Adipocyte (in vitro differentiated cells): ENCODE measurements at places on chromosomes 16 and 17.

DNA sequence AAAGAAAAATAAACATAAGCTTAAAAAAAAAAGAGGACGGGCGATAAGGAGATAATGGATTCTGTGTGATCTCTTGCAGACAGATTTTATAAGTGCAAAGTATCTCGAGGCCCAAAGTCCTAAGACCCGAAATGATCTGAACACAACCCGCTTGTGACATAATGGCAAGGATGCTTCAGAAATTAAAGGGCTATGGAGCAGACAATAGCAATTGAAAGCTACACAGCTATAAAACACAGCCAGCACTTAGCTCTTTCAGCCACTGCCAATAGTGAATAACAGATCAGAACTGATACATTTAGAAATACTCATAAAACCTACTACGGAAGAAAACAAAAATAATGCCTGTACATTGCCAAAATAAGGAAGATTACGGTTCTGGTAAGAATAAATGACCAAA is 117.5 kb downstream of the ZFHX3 start:
- DNase-seq = no peak

DNA sequence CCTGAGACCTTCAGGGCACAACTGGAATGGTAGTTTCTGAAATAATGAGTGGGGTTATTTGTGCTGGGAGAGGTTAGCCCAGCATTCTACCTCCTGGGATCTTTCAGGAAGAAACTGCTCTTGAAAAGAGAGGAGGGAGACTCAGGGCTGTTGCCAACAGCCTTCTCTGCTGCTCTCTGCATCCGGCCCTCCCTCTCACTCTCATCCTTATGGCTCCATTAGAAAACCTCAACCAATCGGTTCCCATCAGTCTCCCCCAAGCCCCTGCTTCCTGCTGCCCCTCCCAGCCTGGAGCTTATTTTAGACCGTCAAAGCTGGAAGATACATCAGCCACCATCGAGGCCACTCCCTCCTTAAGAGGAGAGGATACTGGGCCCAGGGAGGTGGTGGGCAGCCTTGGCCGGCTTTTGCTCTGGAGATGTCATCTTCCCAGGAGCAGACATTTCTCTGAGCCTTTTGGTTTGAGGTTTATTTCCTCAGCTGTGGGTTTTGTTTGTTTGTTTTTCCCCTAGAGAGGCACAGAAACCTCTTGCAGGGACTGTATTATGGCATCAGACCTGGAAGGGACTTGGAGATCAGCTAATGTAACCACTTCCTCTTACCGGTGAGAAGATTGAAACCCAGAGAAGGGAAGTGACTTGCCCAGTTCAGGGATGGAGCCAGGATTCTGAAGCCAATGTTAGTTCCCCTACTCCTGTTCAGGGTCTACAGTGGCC is 2.7 kb downstream of the MPRIP start:
- DNase-seq = peak; percentile 68

DNA sequence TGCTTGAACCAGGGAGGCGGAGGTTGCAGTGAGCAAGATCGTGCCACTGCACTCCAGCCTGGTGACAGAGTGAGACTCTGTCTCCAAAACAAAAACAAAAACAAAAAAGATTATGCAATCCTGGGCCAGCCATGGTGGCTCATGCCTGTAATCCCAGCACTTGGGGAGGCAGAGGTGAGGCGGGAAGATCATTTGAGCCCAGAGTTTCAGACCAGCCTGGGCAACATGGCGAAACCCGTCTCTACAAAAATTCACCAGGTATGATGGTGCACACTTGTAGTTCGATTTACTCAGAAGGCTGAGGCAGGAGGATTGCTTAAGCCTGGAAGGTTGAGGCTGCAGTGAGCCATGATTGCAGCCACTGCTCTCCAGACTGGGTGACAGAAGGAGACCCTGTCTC is 109.6 kb downstream of the PPM1E start:
- no peak for DNase-seq

DNA sequence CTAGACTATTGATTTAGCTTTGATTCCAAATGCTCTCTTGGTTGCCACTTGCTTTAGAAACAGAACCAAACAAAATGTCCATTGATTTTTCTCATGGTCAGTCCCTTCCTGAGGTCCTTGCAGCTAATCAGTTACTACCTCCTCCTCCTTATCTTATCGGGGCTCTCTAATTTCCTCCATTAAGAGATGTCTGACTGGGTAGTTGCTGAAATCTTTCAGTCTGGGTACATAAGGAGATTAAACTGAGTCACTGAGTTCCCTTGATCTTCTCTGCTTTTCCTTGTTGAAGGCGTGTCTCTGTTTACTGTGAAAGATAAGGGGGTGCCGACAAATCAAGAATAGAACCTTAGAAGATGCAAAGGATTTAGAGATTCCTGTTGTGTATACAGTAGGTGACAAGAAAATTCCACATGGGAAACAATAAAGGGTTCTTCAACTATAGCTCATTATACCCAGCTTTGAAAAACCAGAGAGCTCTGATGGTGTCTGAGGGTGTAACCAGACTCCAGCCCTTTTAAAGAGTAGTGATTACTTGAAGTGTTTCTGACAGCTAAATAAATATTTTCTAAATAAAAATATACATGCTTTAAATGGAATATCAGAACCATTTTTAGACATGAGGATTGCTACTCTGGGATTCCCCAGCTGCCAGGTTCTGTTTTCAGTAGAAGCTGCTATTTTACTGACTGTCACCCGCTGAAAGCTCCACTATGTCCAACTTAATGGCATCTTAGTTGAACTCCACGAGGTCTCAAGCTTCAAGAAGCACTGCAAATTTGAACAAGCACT is 791.3 kb upstream of the SOX9 start:
- no peak for DNase-seq

- no peak for DNase-seq
Observed at GRCh38 chr17:29331708-29332085, 37.7 kb upstream of the NUFIP2 start.

GRCh38 chr16:9195287-9195686 is 103.8 kb downstream of the HAPSTR1 start:
- no peak for DNase-seq
